Stimulated activated CD8-positive, alpha-beta memory T cell treated with anti-CD3 and anti-CD28 coated beads, Interleukin-12 subunit alpha, Interleukin-12 subunit beta, amount 100 ng/mL, for 1 hour (primary cell): ENCODE measurements at places on chromosomes 6 and 20.

GRCh38 chr6:53043581-53043980 is 21.6 kb upstream of the FBXO9 start:
- DNase-seq = no peak

DNA sequence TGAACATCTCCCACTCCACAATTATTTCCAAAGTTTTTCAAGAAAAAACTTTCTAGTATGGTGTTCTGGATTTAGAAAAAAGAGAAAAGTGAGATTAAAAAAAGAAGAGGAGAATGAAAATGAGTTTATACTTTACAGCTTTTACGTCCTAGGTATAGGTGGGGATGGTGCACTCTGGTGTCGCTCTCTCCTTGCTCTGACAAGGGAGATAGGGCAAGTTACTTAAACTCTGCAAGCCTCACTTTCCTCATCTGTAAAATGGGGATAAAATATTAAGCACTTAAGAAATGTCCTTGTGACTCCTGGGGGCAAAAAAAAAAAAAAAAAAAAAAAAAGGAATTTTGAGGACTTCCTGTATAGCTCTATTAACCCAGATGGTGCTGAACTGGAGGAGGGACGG is 4.5 kb upstream of the MAS1 start:
- DNase-seq = no peak

- DNase-seq = no peak
Observed at GRCh38 chr6:45949256-45949655, 66.4 kb downstream of the CLIC5 start.

DNA sequence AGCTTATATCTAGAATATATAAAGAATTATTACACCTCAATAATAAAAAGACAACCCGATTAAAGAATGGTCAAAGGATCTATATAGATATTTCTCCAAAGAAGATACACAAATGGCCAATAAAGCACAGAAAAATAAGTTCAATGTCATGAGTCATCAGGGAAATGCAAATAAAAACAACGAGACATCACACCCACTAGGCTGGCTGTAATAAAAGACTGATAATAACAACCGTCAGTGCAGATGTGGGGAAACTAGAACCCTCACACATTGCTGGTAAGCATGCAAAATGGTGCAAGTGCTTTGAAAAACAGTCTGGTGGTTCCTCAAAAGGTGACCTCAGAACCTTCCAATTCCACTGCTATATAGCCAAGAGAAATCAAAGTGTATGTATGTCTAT is 33.0 kb downstream of the TBX18 start:
- no peak for DNase-seq

- DNase-seq = no peak
Observed at GRCh38 chr6:165098165-165098564, 211.2 kb downstream of the C6orf118 start.

GRCh38 chr6:30722280-30723112 is 2.3 kb downstream of the TUBB start:
- DNase-seq = peak; percentile 80

DNA sequence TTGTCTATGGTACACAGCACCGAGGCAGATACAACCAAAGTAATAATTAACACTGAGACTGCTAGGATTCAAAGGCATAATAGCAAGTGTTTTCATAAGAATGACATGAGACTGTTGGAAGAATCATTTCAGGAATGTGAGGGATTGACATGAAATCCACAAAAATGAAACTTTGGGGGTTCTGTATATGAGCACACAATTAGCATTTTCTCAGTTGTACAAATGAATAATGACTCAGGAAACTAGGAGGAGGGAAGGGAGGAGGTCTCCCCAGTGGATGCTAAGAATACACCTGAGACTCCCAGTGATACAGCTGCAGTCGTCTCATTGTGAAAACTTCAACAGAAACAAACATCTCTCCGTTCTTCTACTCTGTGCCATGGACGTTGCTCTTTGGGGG is 428.4 kb upstream of the PLCB4 start:
- no peak for DNase-seq

- peak; percentile 49 for DNase-seq
Observed at GRCh38 chr20:48657426-48658197, 170.2 kb downstream of the PREX1 start.

- no peak for DNase-seq
Observed at GRCh38 chr20:22814471-22815205, 220.5 kb upstream of the SSTR4 start.

GRCh38 chr6:44010411-44011349 is 116.6 kb downstream of the MRPL14 start:
- no peak for DNase-seq

DNA sequence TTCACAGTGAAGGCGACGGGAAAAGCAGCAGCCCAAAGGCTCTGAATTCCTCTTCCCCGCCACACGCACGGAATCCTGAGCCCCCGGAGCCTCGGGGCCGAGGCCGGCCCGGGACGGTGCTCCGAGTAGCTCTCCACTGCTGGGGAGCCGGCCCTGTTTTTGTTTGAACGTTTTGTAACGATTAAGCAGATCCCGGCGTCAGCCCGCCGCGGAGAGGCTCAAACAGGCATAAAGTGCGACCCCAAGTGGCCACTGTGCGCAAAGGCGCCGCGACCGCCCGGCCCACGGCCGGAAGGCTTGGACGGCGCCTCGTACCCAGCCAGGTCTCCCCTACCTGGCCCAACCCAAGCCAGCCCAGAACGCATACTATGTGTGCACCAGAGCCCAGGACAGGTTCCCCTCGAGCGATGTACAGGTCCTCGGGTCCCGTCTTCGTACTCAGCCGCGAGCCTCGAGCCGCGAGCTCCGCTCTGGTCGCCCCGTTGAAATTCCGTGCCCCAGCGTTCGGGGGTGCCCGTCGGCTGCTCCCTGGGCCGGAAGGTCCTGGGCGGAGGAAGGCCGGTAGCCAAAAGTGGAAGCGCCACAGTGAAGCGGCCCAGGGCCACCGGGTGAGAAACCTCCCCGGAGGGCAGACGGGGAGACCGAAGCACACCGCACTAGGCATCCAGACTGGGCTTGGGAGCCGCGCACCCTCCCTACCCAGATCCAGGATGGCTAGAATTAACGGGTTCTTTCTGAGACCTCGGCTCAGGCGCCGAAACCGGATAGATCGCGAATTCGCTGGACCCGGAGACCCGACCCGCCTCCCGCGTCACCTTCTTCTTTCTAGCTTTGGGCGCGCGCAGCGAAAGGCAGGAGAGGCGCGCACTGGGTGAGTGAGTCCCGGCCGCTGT is 1.2 kb upstream of the MAFB start:
- DNase-seq = no peak

- DNase-seq = no peak
Observed at GRCh38 chr20:59010321-59010994, 3.4 kb upstream of the CTSZ start.

DNA sequence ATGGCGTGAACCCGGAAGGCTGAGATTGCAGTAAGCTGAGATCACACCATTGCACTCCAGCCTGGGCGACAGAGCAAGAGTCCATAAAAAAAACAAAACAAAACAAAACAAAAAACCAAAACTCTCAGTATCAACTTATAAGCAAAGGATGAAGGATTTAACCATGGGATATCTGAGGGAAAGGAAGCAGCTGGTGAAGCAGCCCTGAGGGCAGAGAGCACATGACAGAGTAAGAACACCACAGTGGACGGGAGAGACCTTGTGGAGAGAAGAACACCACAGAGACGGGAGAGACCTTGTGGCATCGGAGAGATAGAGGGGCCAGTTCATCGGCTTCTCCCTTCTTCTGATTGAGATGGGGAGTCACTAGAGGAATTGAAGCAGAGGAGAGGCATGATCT is 697.2 kb downstream of the HDGFL1 start:
- DNase-seq = no peak

DNA sequence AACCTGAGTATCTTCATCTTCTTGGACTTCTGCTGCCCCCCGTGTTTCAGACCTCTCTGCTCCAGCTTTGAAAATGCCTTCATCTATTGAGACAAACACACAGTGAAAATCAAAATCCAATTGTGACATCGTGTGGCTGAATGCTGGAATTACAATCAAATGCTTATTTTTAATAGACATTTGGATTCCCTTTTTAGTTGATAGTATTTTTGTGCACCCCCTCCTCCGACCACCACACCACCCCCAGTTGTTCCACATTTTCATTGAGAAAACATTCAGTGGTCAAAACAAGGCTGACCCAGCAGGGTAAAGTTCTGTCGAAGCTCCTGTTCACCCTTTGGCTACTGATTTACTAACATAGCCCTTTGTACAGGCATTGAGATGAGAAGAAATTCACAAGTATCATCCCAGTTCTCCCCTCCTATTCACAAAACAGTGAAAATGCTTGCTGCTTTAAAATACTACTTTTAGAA is 79.0 kb downstream of the NRSN1 start:
- no peak for DNase-seq

- no peak for DNase-seq
Observed at GRCh38 chr6:7328243-7328642, 15.2 kb upstream of the SSR1 start.

- no peak for DNase-seq
Observed at GRCh38 chr6:34970957-34971356, 81.9 kb downstream of the ANKS1A start.

DNA sequence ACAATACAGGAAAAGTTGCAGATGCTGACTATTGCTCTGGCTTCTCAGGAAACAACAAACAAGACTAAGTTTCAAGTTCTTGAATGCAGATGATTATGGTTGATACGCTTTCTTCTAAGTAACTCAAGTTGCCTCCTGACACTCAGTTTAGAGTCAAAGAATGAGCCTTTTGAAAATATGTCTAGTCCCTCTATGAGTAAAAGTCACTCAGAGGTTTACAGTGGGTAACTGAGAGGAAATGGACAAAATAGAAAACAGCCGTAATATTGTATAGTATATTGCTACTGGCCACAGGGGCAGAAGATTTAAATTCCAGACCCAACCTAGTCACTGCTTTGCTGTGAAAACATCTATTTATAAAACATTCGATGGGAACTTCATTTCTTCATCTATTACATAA is 280.0 kb upstream of the ID4 start:
- no peak for DNase-seq

GRCh38 chr6:130076512-130076911 is 58.1 kb downstream of the L3MBTL3 start:
- no peak for DNase-seq

DNA sequence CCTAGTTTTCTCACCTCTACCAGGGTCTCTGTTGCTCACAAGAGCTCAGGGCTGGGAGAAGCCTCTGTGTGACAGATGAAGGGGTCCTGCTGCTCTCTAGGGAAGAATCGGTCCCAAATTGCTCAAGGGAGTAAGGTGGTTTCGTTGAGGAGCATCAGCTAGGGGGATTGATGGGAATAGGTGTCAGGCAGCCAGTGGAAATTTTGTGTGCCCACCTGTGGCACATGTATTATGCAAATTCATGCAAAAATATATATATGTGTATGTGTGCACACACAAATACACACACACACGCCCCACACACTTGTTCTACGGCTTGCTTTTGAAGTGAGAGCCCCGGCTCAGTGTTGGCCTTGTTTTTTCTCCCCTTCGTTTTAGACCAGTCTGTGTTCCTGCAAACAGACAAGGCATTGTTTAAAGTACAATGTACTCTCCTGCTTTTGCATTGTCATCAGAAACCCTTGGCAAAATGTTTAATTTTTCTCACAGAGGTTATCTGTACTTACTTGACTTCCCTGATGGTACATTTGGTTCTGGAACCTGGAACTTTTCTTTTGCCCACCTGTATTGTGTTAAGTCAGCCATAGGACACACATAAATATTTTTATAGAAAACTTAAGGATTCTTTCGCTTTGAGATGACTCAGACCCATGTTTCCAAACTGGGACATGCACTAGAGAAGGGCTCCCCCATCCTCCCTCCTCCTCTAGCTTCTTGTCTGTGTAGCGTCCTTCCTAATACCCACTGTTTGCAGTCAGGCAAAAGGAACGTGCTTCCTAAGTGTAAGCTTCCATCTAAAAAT is 26.7 kb downstream of the FOXO3 start:
- DNase-seq = no peak
